Stimulated activated CD4-positive, alpha-beta T cell treated with anti-CD3 and anti-CD28 coated beads, Interleukin-2, amount 100 ng/mL, for 24 hours (primary cell): ENCODE measurements at places on chromosomes 7 and 10.

DNA sequence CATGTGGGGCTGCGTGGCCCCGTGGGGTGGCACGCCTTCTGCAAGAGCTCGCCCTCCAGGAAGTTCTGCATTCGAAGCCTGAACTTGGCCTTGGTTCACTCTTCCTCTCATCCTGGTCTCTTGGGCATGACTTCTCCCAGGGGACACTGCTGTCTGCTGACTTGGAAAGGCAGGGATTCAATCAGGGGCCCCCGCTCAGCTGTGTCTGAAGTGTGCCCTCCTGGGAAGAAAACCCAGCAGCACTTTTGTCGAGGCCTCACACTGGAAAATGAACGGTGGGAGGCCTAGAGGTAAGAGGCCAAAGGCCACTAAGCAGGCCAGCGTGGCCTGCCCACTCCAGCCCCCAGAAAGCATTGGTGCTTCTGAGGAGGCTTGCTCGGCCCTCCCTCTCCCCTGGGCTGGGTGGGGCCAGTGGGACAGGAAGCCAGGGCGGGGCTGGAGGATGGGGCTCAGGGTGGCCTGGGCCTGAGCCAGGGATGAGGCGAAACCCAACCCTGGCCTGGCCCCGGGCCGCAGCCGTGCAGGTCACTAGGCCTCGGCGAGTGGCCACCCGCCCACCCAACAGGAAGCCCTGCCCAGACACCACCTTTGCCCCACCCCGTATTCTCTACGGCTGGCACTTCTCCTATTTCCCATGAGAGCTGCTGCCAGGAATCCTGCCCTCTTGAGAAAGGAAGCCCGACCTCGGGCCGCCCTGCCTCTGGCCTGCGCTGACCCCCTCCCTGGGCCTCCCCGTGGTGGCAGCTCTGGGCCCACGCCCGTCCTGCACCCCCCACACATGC is 81.1 kb downstream of the ZMIZ1 start:
- DNase-seq: peak; percentile 47

GRCh38 chr10:61791216-61791615 is 110.3 kb upstream of the ARID5B start:
- no peak for DNase-seq

DNA sequence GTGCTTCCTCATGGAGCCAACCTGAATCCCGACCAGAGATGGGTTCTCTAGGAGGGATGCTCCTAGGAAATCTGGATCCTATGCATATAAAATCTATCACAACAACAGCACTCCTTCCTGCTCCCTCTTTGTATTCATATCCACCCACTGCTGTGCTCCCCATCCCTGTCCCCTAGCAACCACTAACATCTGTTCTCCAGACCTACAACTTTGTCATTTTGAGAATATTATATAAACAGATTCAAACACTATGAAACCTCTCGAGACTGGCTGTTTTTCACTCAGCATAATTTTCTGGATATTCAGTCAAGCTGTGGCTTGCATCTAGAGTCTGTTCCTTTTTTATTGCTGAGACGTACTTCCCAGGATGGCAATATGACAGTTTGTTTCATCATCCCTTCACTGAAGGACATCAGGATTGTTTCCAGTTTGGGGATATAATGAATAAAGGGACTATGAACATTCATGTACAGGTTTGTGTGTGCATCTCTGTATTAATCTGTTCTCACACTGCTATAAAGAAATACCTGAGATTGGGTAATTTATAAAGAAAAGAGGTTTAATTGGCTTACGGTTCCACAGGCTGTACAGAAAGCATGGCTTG is 36.0 kb upstream of the PRR15 start:
- no peak for DNase-seq

DNA sequence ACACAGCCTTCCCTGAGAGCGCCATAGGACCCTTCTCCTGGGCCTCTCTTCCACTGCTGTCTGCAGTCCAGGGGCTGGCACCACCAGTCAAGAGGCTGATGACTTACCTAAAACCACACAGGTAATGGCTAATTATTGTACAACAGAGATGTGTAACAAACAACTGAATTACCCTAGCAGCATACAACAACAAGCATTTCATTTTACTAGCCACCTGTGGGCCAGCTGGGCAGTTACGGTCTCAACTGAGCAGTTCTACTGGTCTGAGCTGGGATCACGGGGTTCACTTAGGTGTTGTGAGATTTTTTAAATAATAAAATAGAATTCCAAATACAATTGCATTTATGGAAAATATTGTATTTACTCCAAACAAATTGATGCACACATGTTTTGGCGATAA is 431.9 kb downstream of the TNS3 start:
- DNase-seq: no peak

DNA sequence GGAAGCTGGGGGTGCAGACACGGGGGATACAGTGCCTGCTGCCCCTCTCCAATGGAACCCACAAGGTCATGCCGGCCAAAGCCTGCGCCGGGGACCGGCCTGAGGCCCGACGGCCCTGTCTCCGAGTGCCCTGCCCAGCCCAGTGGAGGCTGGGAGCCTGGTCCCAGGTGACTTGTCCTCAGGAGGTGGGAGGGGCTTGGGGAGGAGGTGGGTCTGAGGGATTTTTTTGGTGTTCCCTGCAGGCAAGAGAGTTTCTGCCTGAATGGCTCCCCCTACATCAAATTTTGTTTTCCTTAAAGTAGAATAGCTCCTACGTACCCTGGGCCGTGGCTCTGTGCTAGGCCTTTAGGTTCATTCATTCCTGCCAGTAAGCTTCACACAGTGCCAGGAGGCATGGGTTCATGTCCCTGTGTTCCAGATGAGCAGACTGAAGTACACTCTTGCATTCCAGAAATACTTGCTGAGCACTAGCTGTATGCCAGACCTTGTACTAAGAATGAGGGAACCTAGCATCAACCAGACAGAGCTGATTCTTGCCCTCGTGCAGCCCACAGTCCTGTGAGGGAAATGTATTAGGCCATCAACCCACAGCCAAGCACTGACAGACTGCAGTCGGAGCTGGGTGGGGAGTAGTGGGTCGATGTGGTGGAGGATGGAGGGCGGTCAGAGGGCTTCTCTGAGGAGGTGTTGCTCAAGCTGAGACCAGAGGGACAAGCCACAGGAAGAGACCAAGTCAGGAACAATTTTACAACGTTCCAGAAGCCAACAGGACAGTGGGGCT is 31.1 kb downstream of the TBATA start:
- no peak for DNase-seq

DNA sequence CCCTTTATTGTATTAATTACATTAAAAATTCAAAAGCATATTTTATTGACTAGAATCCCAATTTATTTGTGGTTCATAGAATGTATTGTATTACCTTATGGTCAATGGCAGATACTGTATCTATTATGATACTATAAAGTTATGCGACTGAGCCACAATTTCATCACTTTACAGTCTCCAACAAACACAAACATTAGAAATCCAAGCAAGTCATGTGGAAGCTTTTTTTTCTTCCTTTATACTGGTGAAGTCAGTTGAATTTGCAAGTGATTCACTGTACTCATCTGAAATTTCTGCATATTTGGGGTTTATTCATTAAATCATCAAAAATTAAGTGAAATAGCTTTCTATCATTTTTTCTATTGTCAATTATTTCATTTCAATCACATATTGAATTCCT is 54.3 kb downstream of the BMPER start:
- no peak for DNase-seq

DNA sequence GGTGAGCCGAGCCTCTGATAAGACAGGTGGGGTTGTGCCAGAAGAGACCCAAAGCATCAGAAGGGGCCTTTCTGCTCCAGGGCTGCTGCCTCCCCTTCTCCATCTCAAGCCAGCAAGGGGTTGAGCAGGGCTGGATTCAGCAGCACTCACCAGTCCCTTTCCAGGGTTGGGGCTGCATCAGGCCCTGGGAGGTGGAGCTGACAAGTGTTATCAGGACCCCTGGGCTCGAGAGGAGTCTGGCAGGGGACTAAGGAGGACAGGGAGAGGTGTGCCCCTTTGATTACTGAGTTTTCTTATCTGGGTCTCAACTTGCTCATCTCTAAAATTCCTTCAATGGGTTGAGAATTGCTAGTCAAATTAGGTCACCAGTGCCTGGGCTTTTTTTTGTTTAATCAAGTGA is 17.8 kb downstream of the ARHGAP22 start:
- no peak for DNase-seq

- DNase-seq: peak; percentile 2
Measured at GRCh38 chr7:108335269-108335918, 120.8 kb downstream of the NRCAM start.

DNA sequence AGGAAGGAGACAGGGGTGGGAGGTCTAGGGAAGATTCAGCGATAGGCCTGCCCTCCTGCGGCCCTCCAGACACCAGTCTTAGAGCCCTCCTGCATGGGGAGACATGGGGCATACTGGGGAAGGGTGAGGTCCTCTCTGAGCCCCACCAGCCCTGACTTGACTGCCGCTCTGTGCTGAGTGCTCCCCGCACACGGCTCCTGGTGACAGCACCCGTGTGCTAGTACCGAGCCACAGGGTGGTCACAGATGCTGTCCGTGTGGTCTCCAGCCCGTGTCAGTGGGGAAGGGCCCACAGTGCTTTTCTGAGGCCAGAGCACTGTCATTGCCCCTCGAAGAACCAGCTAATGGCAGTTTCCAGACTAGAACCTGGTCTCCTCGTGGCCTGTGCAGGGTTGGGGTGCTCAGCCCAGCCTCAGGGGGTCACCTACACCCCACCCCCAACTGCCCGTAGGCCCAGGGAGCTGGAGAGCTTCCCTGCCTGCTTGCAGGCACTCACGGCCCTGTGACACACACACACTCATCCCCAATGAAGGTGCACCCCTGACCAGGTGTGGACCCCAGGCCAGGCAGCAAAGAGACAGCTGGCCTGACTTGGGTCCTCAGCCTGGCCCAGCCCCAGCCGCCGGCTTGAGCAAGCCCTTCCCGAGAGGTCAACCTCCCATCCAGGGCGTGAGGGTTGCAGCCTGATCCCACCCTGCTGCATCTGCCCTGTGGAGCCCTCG is 86.0 kb upstream of the RET start:
- DNase-seq: no peak

- no peak for DNase-seq
Measured at GRCh38 chr10:123309731-123310130, 155.5 kb downstream of the BUB3 start.

- DNase-seq: no peak
Measured at GRCh38 chr10:62085404-62085803, 183.2 kb downstream of the RTKN2 start.

DNA sequence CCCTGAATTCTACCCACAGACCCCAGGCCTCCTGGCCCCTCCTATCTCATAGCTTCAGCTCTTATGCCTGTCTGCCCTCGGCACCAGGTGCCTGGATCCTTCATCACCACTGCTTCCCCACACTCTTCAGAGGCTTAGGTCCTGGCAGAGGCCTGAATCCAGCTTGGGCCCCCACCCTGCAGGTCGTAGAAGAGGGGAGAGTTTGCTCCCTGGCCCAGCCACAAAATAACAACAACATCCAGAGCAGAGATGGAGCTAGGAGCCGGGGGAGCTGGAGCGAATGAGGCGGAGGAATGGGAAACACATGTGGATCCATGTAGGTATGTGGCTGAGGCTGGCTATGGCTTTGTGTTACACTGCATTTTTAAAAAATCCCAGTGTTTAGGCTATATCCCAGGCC is 7.8 kb upstream of the OPN4 start:
- no peak for DNase-seq

DNA sequence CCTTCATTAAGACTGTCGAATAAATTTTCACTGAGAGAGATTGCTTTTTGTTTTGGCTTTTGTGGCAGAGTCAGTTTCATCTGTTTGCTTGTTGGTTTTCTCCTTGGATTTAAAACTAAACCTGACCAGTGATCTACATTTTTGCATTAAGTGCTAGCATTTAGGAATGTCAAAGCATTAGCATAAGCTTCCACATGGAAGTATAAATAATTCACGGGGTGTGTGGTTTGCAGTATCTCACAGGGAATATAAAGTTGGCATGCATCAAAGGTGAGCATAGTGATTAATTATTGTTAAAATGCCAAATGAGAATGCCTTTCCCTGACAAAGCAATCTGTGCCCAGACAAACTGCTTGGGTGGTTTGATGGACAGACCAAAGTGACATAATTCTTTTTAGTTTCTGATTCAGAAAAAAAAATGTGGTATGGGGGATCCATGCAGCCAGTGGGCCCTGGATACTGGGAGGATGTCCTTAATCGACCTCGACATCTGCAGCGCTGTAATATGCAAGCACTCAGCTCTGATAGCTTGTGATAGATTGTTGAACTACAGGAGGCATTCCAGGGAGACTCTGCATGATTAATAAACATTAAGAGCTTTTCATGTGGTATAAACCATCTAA is 339.3 kb upstream of the POM121L12 start:
- no peak for DNase-seq

GRCh38 chr10:72001033-72001395 is 36.8 kb downstream of the CHST3 start:
- no peak for DNase-seq

DNA sequence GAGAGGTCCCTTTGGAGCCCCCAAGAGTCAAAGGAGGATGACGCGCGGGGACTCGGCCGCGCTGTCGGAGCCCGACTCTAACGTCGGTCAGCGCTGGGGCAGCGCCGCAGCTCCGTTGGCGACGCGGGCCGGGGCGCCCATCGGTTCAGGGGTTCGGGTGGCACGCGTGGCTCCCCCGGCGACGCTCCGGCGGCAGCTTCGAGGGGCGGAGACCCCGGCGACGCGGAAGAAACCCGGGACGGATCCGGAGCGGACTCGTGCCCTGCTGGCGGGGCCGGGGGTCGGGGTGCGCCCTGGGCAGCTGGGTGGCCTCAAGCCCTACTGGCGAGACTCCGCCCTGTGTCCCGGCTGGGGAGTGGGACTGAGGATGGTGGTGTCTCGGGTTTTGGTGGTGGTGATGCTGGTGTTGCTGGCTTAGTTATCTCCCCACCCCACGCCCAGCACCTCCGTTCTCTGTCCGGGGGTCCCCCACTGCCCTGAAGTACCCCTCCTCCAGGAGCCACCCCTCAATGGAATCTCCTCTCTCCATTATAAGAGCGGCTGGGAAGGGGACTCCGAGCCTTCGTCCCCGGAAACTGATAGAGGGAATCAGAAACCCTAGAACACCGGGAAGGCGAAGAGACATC is at the start of gene NAT16:
TSS of gene NAT16 (minus strand) at position 164 of the 626 bp plus-strand sequence. CDS start 5,486 bp downstream, outside the sequence.
- DNase-seq: no peak

DNA sequence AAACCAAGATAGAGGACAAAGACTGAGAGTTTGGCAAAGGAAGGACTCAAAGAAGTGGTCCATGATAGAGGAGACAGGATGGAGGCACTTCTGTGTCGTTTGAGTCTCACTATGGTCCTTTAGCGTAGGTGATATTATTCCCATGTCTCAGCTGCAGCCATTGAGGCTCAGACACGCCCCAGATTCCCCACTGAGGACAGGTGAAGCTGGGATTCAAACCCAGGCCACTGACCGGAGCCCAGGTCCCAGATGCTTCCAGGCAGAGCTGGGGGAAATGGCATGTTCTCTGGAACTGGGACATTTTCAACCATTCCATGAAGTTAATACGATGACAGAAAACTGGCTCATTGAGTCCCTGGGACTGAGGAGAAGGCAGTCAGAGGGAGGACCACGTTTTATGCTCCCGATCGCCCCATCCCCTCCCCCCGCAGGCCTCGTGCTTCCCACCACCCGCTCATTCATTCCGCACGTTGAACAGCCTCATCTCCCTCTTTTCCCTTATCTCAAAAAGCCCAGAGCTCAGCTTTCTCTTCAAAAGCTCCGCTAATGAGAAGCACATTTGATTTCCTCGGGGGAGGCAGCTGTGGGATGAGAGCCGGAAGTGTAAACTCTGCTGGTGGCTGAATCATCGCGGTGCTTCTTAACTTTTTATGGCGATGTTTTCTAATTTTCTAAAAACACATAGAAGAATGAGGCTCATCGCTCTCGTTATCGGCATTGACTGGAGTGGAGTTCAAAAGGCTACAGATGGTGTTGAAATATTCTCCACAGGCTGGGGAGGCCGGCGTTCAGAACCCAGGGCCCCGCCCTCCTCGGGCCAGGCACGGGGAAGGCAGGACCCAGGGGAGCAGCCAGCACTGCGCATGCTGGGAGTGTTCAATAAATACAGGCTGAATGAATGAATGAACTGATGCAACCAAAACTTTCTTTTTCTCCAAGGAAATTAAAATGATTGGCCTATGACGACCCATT is 64.0 kb downstream of the OAT start:
- peak; percentile 30 for DNase-seq
